PC-3 (cell line): ENCODE measurements at places on chromosomes 7 and 10. TPM values are rescaled to one million over a fixed set of nuclear protein-coding genes. Genes with fewer than 3 reads are reported as not detected.
A peak's percentile ranks its signal among the peaks of the same experiment; 100 is the strongest.

GRCh38 chr7:39721919-39722597, 98.7 kb downstream of the RALA start:
- DNase-seq, result no peak

- no peak for DNase-seq
Measured at GRCh38 chr10:78441010-78441409, 407.3 kb downstream of the RPS24 start.

DNA sequence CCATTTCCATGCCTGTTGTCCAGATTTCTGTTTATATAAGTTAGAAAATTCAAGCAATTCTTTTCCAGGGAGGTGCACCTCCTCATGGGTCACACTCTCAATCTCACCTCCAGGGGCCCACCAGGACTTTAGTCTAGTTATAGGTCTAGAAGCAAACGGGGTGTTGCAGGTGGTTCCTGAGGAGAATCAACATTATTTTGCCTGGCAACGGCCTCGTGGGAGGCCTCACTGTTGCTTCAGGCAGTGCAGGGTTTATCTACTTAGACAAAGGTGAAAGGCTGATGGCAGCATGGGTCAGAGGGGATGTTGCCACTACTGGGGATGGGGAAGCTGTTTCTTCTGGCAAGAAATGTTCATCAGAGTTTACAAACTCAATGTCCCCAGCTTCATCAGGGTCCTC, 56.7 kb upstream of the LRRC18 start:
- DNase-seq, result no peak

DNA sequence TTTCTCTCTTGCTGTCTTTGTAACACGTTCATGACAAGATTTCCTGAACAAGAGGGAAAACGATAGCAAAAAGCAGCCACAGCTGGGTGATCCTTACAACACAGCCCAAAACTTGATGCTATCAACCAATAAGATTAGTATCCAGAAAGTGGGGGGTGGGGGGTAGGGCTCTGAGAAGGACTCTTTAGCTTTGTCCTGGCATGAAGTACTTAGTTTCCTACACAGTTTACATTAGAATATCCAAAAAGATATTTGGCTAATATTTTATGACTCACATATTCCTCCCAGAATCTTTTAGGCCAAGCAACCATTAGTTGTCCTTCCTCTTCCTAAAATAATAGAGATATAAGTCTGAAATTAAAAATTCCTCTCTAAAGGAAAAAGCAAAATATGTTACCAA, 22.9 kb upstream of the LRRC17 start:
- DNase-seq, result no peak

DNA sequence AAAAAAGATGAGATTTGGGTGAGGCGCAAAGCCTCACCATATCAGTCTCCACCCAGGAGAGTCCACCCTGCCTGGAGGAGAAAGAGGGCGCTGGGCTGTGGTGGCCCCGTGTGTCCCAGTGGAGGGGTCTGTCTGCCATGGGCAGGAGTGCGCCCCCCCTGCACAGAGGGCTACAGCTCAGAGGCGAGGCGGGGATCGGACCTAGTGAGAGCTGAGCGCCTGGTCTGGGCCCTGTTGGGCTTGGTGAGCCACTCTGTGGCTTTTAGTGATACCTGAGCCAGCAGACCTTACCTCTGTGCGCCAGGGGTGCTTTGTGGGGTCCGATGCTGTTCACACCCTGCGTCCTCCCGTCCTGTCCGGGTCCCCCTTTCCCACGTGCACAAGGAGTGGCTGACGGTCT, 25.9 kb upstream of the GNA12 start:
- no peak for DNase-seq

DNA sequence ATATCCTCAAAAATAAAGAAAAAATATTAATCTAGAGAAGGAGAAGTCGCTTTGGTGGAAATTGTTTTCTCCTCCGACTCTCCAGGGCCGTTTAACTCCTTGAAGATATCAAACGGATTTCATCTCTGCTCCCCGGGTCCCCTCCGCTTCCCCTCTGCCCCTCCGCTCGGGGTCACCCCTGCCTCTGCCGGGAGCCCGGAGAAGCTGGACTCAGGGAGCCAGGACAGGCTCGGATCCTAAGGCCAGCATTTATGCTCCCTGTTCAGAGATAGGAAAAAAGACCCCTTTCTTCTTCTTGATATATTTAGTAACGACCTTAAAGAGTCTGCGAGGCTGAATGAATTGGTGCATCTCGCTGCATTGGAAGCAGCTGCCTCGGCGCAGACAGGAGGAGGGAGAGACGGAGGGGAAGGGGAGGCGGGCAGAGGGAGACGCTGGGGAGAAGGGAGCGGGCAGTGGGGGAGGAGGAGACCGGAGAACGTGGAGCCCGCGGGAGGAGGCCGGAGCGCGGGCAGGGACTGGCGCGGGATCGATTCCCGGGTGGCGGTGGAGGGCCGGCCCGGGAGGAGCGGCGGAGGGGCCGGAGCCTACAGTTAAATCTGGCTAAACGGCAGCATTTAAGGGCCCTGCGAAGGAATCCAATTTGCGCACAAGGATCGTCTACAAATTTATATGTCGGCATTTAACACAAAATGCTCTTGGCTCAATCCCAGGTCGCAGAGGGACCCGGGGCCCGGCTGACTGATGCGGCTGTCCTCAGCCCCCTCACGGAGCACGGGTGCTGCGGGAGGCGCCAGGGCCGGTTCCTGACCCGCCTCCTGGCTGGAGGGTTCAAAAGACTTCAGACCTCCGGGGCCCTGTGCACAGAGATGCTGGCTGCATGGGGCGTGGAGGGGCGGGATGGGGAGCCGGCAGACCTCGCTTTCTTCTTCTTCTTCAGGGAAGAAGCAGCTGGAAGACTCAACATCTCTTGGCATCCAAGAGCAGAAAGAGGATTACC, 55.6 kb downstream of the CRTAC1 start:
- no peak for DNase-seq

- DNase-seq, result peak; percentile 19
Measured at GRCh38 chr10:108913300-108913699, 1010.0 kb downstream of the XPNPEP1 start.

DNA sequence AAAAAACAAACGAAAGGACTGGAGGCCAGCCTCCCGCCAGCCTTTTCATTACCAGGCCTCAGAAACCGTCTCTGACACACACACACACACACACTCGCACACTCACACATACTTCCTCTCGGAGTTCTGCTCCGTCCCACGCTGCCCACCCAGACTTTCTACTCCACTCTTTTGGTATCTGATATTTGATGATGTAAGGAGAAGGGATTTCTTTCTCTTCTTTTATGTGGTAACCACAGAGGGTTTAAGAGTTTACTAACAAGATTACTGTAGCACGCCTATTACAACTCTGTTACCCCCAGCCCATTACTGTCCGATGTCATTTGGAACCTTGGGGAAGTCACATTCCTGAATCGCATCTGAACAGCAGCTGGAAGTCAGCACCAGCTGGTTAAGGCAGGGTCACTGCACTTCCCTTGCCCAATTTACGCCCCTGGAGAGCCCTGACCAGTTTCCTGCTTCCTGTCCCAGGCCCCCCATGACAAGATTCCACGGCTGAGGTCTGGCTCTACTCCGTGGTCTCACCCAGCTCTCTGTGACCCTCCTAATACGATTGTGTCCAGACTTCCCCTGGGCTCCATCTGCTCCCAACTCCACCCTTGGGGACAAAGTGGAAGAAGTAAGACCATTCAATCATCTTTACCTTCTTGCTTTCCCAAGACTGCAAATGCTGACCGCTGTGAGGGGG, 1.1 kb downstream of the DENND2A start:
- peak; percentile 29 for DNase-seq

DNA sequence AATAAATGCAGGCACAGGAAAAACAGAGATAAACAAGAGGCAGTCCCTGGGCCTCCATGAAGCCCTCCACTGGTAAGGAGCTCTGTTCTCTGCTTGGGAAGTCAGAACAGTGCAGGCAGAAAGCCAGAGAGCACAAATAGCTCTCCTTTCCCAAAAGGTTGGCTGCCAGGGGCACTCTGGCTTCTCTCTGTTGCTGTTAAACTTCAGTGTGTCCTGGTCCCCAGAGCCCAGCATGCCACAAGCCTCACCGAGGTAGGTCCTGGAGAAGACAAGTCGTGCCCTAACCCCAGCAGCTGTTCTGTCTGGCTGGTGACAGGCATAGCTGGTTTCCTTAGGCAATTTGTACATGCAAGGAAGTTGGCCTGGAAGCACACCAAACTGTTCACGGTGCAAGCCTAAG, 17.3 kb downstream of the SLC16A12 start:
- DNase-seq, result no peak

GRCh38 chr7:40199076-40199802, 64.4 kb downstream of the SUGCT start:
- DNase-seq, result peak; percentile 50

- DNase-seq, result no peak
Measured at GRCh38 chr10:96420228-96421009, 61.6 kb upstream of the OPALIN start.

GRCh38 chr10:122688293-122688989, 11.2 kb downstream of the C10orf120 start:
- peak; percentile 6 for DNase-seq

GRCh38 chr7:116527521-116527920, 2.7 kb downstream of the CAV1 start:
- peak; percentile 31 for DNase-seq

DNA sequence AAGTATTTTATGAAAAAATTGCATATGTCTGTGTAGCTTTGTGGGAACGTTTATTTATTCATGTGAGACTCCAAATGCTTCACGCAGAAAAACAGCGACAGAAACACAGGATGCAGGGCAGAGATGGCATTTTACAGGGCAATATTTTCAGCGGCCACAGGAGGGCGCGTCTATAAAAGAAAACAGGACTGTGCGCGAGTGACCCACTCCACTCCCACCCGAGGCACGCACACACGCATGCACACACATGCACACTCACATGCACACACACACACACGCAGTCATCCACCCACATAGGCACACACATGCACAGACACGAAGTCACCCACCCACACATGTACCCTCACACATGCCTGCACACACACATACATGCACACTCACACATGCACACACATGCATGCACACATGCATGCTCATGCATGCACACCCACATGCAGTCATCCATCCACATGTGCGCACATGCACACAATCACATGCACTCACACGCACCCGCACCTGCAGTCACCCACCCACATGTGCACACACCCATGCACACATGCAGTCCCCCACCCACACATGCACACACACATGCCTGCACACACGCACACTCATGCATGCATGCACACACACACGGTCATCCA, 96.3 kb downstream of the DNAJB6 start:
- peak; percentile 66 for DNase-seq

GRCh38 chr10:97325754-97326153, 6.7 kb downstream of the FRAT1 start:
- no peak for DNase-seq

- DNase-seq, result peak; percentile 75
Measured at GRCh38 chr10:87844837-87845623, 18.3 kb downstream of the KLLN start.

DNA sequence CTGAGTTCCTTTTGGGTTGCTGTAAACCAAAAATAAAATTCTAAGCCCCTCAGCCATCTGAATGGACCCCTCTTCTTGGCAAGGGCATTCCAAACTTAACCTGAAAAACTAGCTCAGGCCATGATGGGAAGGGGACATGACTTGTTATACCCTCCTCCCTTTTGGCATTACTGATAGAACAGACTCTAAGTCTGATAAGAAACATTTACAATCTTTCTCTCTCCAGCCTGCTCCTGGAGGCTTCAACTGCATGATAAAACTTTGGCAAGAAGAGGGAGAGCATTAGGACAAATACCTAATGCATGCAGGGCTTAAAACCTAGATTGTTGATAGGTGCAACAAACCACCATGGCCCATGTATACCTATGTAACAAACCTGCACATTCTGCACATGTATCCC, 40.9 kb upstream of the ATOH7 start:
- DNase-seq, result no peak

- no peak for DNase-seq
Measured at GRCh38 chr7:22361320-22361719, 4.4 kb upstream of the RAPGEF5 start.

DNA sequence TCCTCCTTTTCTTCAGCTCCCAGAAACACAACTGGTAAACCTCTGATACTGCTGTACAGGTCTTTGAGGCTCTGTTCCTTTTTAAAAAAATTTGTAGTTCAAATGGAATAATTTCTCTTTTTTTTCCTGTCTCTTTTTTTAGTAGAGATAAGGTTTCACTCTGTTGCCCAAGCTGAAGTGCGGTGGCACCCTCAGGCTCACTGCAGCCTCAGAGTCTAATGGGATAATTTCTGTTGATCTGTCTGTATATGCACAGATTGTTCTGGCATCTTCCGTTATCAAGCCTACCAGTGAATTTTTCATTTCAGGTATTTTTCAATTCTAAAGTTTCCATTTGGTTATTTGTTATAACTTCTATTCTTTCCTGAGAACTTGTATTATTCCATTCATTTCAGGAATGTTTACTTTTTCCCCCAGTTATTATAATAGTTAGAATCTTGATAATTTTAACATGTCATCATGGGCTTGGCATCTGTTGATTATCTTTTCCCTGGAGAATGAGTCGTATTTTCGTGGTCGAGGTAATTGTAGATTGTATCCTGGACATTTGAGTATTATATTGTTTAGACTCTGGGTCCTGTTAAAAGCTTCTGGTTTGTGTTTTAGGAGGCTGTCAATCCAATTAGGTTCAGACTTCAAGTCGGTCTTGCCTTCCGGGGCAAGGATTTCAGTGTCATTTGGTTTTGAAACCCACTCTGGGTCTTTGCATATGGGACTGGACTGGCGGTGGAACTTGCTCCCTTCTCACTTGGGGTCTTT, 24.5 kb downstream of the CRCP start:
- DNase-seq, result peak; percentile 36

DNA sequence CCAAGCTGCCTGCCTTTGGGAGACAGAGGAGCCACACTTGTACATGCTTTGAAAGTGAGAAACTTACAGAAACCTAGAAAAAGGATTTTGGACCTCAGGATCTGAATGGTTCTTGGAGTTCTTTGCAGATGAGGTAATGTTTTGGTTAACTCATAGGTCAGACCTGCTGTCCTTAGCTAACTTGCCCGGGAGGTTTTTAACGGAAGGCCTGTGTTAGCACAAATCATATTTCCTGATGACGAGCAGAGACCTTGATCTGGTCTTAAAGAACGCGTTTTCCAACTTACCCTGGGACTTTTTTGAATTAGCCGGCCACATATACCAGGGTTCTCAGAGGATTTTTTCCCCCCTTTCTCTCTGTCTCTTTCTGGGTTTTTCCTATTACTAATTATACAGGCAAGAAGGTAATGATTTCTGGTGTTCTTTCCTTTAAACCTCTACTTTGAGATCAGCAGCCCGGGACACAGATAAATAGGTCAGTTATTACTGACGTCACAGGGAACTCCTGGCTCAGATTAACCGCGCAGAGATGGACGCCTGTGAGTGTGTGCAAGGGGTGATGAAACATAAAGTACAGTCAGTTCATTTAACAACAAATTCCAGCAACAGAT, 101.7 kb upstream of the KLF6 start:
- DNase-seq, result peak; percentile 51

Gene ATOH7
- 1.1 TPM in 1 of 2 replicates, not detected in the other for total RNA-seq

Gene C10orf90
- total RNA-seq, result 0.18 and 2.0 TPM in 2 replicates

Gene LOXL4
- total RNA-seq, result 7.8 and 8.2 TPM in 2 replicates

Gene SEMA3D
- total RNA-seq, result 4.0 and 4.8 TPM in 2 replicates

Gene CYP17A1
- not detected in 2 replicates for total RNA-seq

Gene ATG9B
- 1.2 and 1.3 TPM in 2 replicates for total RNA-seq

Gene SFRP4
- total RNA-seq, result not detected in 2 replicates

Gene MKX
- total RNA-seq, result 2.6 and 3.5 TPM in 2 replicates

Gene NKX2-3
- 0.07 TPM in 1 of 2 replicates, not detected in the other for total RNA-seq

Gene NACAD
- total RNA-seq, result 0.12 and 0.26 TPM in 2 replicates

Gene VGF
- 1.6 and 2.5 TPM in 2 replicates for total RNA-seq

Gene SPAM1
- total RNA-seq, result not detected in 2 replicates

Gene C10orf62
- total RNA-seq, result not detected in 2 replicates
